ENCODE measurements at places on chromosomes 4 and X.
A peak's percentile ranks its signal among the peaks of the same experiment; 100 is the strongest.

DNA sequence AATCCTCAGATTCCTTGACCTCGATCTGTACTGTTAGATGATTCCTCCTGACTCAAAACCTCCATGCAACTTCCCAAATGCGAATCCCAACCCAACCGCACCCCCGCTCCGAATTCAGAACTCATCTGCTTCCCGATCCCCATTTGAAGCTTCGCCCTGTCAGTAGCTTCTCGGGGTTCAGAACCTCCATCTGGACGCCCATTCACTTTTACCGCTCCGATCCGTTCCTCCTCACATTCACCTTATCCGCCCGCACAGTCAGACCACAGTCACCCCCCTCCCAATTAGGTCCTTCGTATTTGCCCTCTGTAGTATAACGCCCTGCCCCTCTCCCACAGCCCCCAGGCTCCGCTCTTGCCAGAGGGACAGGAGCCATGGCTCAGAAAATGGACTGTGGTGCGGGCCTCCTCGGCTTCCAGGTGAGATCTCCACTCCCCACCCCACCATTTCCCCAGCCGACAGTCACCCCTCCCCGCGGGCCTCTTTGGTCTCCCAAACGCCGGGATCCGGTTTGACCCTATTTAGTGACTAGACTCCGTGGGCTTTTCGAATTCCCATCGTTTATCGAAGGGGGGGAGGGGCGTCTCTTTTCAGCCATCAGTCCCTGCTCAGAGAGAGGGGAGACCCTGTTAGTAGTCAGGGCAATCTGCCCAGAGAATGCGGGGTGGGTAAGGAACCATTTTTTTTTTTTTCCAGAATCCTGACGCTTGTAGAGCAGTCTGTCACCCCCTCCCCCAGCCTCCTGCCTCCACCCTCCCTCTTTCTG is 691 bp downstream of the MAGED1 start:
- no peak for DNase-seq

- DNase-seq: no peak
These were observed 128.8 kb downstream of the RAB28 start for GRCh38 chr4:13355111-13355880.

DNA sequence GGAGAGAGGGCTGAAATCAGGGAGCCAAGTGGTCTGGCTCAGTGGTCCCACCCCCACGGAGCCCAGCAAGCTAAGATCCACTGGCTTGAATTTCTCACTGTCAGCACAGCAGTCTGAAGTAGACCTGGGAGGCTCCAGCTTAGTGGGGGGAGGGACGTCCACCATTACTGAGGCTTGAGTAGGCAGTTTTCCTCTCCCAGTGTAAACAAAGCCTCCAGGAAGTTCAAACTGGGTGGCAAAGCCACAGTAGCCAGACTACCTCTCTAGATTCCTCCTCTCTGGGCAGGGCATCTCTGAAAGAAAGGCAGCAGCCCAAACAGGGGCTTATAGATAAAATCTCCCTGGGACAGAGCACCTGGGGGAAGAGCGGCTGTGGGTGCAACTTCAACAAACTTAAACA is 88.1 kb downstream of the NPFFR2 start:
- no peak for DNase-seq

GRCh38 chr4:188554413-188554812 is 415.2 kb downstream of the TRIML1 start:
- DNase-seq: no peak

DNA sequence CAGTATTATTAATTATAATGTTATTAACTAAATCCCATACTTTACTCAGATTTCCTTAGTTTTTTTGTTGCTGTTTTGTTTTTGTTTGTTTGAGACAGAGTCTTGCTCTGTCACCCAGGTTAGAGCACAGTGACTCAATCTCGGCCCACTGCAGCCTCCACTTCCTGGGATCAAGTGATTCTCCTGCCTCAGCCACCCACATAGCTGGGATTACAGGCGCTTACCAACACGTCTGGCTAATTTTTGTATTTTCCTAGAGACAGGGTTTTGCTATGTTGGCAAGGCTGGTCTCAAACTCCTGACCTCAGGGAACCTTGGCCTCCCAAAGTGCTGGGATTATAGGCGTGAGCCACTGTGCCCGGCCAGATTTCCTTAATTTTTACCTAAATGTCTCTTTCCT is 72.2 kb downstream of the ANAPC4 start:
- DNase-seq: no peak

- DNase-seq: no peak
These were observed 121.6 kb downstream of the ATXN3L start for GRCh38 chrX:13198056-13198761.

- DNase-seq: no peak
These were observed 47.0 kb downstream of the BEND2 start for GRCh38 chrX:18173494-18174180.

DNA sequence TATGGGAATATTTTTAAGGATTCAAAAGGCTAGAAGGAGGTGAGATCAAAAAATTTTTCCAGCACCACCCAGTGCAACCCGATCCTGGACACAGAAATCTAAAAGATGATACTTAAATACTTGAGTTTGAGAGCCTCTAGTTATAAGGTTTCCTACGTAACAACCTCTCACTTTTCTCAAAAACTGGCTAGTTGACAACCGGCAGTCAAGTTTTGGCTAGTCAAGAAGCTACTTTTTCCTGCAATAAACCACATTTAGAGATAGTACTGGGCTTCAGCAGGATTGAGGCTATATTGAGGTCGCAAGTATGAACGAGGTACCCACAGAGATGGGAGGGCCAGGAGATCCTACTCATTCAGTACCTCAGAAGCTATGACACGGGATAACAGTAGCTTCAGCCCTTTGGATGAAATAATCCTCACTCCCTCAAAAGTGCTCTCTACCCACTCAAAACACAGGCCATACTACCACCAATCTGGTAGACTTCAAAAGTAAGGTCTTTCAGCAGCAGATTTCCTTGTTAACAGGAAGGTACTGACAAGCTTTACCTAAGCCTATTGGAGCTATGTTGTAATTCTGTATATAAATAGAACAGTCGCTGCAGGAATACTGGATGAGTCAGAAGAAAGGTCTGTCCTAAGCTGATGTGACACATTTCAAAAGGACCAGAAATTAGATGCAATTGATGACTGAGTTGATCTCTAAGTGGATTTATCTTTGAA is 1.5 kb upstream of the TSPAN5 start:
- DNase-seq: no peak

DNA sequence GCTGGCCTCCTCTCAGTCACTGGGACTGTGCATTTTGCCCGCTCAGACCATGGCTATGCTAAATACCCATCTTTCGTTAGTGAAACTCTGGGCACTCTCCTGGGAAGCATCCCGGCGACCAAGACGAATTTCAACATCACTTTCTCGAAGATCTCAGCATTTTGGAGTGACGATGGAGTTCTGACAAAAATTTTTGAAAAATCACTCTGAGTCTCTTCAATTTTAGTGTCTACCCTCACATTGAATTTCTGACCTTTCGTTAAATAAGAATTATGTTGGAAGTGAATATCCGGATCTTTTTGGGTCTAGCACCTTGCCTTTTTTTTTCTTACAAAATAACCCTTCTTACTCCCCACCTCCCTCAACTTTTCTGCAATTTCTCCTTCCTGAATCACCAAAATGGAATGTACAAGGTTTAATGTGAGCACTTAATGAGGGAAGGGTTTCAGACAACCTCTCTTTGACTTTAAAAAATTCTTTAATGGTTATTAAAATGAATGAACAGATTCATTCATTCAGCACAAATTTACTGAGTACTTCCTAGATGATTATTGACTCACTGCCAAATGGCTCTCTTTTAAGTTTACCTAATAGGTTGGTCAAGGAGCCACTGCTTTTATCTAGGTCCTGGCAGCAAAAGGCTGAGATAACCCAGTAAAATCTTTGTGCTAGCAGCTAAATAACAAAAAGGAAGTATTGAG is 746 bp upstream of the AADAT start:
- no peak for DNase-seq

DNA sequence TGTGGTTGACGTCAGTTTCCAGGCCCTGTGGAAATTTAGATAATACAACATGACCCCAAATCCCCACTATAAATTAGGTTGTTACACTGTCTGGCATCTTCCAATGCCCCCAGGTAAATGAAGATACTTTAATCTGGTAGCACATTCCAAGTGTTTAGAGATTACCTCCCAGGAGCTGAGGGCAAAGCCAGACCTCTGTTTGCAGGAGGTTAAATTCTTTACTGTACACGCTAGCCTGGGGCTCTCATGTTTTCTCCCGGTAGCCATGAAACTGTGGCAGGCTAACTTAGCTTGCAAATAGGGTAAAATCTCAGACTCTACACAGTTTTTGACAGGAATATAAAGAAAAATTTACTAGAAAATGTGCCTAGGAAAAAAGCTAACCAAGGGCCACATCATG is 450.0 kb downstream of the PDGFC start:
- DNase-seq: no peak

DNA sequence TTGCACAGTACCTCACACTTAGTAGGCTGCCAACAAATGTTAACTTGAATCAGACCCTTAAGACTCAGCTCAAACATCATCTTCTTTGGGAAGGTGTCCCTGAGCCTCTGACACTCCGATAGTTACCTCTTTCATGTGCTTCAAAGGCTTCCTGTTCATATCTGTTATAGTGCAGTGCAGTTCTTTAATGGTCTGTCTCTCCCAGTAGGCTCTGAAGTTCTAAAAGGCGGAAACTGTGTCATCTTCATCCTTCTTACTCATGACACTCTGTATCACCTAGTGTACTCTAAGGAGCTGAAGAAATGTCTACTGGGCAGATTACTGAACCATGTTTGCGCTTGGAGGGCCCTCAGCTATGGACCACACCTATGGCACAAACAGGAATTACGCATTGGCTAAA is 2.1 kb upstream of the DIAPH2 start:
- DNase-seq: peak; percentile 43

DNA sequence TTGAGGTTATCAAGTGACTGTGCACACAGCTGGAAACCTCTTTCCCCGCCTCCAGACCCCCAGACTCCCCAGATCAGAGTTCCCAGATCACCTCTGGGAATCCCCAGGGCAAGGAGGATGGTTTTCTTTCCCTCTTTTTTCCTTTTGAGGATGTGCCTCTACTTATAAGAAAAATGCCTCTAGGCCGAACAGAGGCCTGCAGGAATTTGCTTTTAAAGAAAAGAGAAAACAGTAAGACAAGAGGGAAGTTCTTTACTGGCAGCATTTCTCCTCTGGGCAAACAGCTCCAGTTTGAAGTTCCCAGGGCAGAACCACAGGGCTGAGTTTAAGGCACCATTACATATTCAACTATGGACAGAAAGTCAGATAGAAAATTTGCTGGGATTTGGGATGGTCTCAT is 837.9 kb upstream of the LCORL start:
- no peak for DNase-seq

DNA sequence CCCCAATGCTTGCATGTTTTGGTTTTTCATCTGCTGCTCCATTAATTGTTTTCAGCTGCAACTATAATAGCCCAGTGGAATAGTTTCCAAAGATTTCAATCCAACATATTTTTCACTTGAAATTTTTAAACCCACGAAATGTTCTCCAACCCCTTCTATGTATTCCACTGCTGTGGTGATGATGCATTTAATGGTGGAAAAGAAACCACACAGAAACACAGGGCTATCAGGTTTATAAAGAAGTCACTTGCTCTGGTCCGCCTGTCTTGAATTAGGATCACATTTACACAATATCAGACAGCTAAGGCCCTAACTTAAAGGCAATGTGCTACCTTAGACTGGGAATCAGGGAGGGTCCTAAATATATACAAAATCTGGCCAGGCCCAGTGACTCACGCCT is 35.0 kb downstream of the OPHN1 start:
- DNase-seq: no peak

DNA sequence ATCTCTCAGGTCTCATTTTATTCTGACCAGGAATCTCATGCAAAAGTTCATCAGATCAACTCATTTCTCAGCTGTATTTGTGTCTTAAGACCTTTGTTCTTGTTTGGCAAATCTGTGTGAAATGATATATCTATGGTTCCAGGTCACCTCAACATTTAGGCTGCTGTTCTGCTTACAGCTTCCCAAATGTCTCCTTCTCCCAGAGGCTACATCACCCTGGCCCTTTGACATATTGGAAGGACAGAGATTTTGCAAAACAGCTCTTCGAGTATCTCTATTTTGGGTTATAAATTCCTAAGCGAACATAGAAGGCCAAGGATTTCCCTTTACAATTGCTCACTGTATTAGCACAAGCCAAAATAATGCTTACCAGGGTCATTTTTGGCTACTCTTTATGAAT is 57.5 kb upstream of the GIMD1 start:
- DNase-seq: no peak

- DNase-seq: no peak
These were observed 161.2 kb upstream of the AMOT start for GRCh38 chrX:113001836-113002235.

Data from CD4-positive, alpha-beta T cell treated with Interleukin-2 at 100 ng/mL for 4 hours (primary cell).